ENCODE measurements at places on chromosomes 6 and 20.
A peak's percentile ranks its signal among the peaks of the same experiment; 100 is the strongest.

DNA sequence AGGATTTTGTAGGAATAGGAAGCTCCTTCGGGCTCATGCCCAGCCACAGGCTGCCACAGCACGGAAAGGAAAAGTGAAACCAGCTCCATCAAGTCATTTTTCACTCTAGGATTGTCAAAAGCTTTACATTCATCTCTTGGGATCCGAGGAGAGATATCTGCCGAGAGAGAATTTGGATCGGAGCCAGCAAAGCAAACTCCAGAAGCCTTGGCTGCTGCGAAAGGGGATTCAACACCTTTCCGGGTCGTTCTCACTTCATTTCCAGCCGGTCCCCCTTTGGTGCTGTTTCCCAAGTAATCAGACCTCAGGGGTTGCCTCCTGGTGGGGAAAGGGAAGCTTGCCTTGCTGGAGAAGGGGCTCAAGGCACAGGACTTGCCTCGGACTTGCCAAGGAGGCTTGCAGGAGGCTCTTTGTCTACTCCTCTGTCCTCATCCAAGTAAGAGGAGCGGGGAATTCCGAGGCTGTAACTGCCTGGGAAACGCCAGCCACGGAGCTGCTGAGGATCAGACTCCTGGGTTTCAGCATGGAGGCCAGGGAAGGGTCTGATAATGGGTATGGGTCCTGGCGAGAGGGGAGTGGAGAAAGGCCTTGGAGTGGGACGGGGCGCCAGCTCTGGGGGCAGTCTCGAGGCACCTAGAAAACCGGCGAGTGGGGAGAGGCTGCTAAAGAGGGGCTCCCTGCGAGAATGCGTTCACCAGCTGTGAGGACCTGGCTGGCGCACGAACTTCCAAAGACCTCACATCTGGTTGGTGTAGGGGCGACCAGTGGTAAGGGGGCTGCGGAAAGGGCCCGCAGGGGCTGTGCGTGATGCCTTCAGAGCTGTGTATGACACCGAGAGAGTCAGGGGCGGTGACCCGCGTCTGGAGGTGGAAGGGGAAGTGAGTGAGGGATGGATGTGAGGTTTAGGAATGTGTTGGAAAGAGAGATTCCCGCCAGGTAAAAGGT lies 702 bp downstream of the ETV7 start:
- peak; percentile 84 for DNase-seq

GRCh38 chr6:13484827-13485226 lies 2.6 kb downstream of the GFOD1 start:
- no peak for DNase-seq

- DNase-seq, result no peak
Observed at GRCh38 chr6:113819169-113819830, 37.8 kb upstream of the MARCKS start.

DNA sequence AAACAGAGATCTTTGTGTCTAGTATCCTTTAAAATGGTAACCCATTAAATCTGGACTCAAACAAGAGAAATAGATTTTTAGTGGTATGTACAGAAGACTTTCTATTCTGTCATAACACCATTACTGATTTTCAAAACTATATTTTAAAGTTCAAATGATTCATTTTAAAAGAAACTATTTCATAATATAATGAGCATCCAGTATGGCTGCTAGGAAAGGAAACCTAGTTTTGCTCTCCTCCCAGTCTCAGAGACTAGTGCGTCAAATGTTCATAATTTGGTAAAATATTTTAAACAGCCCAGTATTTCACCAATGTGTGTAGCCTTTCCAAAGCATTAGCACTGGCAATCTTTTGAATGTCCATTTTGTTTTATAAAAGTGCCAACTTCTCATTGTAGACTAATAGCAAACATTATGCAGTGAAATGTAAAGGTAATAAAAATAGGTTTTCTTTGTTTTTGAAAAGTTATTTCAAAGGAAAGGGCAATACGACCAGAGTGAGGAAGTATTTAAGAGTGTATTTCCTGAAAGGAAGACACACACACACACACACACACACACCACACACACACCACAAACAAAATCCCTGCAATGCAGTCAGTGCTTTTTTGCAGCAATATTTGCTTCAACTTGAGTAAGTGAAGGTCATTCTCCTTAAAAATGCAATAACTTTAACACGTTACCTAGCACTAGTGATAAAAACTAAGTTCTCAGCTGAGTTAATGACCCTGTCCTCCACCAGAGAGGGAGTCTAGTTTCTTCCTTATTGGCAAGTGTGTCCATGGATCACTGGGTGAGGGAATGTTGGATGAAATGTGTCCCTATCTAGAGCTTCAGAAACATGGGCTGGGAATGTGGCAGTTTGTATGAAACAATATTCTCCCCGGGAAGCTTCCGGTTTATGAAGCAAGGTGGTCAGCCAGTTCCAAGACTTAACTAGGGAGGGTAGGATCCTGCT lies 4.6 kb downstream of the PPP1R3G start:
- no peak for DNase-seq

DNA sequence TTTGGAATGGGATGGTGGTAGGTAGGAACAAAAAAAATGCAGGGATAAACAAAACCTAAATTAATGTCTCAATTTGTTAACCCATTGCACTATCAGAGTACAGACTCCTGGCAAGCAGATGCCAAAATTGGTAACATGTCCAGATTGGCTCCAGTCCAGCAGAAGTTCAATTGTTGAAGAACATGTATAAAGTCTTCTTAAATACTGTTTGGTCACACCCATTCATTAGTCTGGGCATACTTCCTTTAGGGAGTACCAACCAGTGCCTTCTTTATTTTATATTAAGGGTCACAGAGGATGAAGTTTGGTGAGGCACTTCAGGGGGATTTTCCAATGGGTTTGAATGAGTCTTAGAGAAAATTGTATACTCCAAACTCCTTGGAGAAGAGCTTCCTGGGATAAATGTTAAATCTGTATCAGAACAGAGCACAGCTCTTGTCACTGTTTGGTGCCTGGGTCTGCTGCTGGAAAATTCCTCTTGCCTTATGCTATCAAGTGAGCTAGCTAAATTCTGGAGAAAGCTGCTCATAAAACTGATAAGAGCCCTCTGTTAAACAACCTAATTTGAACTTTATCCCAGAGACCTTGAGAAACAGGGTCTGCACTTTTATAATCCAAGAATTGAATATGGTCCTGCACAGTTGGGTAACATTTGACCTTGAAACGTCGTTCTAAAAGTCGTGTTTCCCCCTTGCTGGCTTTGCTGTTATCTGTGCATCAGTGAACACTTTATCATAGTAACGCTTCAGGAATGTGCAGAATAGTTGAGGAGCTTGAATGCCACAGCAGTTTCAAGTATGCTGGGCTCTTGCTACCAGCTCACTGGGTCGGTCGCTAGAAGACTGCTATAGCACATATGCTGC lies 334.1 kb upstream of the CITED2 start:
- DNase-seq, result peak; percentile 54

GRCh38 chr6:161459008-161459615 lies 185.3 kb upstream of the AGPAT4 start:
- no peak for DNase-seq
